ENCODE measurements at places on chromosomes 11 and 22.

DNA sequence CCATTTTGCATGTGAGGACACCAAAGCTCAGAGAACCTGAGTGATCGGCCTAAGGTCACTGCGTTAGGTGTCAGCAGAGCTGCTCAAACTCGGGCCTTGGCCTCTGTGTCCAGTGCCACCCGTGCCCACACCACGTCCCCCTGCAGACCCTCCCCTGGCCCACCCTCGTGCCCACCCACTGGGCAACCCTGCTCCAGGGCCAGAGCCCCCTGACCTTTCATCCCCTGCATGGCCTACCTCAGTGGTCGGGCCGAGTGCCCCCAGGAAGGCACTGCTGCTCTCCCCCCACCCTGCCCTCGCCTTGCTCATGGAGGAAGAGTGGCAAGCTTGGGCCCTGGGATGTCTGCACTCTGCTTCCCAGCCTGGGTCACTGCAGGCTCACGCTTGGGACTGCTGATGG is 17.7 kb downstream of the B3GAT1 start:
- DNase-seq: no peak

DNA sequence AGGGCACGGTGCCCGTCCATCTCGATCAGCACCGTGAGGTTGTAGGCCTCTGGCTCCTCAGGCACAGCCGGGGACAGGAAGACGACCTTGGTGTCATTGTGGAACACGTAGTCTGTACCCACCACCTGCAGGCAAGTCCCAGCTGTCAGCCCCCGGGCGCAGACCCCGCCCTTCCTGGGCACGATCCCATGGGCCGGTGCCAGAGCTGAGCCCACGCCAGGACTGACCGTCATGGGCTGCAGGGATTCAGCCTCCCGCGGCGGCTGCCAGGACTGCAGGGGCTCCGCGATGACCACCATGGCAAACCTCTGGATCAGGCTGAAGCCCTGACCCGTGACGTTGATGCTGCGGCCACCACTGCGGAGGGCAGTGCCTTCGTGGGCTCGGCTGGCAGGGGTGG is 11.8 kb upstream of the MAPK11 start:
- DNase-seq: no peak

- DNase-seq: peak; percentile 64
Measured at GRCh38 chr11:102924851-102925380, 30.6 kb downstream of the MMP13 start.

DNA sequence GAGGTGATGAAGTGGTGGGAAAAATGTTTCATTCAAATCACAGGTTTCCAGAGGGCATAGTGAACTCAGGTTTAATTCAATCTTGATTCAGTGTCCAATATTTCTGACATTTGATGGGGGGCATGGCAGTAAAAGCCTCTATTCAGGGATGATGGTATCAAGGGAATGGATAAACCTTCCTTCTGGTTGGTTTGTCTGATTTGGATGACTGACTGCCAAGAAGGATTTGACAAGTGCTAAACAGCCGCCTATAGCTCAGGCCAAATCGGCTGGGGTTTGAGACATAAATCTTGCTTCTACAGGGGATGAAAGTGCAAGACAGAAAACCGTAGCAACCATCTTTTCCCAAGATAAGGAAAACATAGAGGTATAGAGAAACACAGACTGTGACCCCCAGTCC is 121.8 kb upstream of the C11orf87 start:
- no peak for DNase-seq

- peak; percentile 66 for DNase-seq
Measured at GRCh38 chr11:29009426-29009825, 901.2 kb downstream of the METTL15 start.

GRCh38 chr11:32962016-32962415 is 53.7 kb upstream of the DEPDC7 start:
- DNase-seq: peak; percentile 47

- peak; percentile 54 for DNase-seq
Measured at GRCh38 chr22:37940698-37941376, 12.6 kb downstream of the C22orf23 start.

All from EL (cell line).